Stomach (tissue), 19 donors: ENCODE measurements at places on chromosomes 1 and 21. TPM values are rescaled to one million over a fixed set of nuclear protein-coding genes. Genes with fewer than 3 reads are reported as not detected.

DNA sequence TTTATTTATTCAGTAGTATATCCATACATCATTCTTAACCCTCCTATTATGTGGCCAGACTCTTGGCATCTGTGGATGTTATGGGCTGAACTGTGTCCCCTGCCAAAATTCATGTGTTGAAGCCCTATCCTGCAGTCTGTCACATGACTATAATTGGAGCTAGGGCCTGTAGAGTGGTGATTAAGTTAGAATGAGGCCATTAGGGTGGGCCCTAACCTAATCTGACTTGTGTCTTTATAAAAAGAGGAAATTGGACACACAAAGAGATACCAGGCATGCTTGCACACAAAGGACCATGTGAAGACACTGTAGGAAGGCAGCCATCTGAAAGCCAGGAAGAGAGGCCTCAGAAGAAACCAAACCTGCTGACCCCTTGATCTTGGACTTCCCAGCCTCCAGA is 6.6 kb downstream of the ZMYND12 start:
- DNase-seq = no peak

- peak; percentile 49 for DNase-seq
Observed at GRCh38 chr1:153577624-153578051, 12.0 kb upstream of the S100A2 start.

GRCh38 chr1:10187026-10187334 is 23.4 kb upstream of the KIF1B start:
- DNase-seq = no peak

- DNase-seq = no peak
Observed at GRCh38 chr1:228009828-228010775, 3.3 kb downstream of the WNT3A start.

GRCh38 chr1:202018468-202019234 is 8.3 kb downstream of the ELF3 start:
- peak; percentile 93 for DNase-seq

DNA sequence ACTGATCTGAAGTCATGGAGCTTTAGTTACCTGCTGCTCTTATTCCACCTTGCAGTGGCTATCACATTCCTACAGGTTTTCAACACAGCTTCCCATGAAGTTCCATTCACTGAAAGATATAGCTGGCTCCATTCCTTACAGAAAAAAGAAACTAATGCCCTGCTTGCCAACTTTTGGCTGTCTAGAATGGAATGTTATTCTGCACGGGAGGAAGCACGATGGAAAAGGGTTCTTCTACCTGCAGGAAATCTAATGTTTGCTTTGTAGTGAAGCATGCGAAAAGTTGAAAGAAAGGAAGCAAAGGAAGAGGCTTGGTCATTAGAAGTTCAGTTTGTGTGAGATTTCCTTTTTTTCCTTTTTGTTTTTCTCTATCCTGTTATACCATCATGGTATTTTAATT is 32.6 kb downstream of the GIPC2 start:
- no peak for DNase-seq

GRCh38 chr1:20589331-20590278 is 708 bp downstream of the CDA start:
- no peak for DNase-seq

GRCh38 chr1:229709500-229710013 is 83.5 kb downstream of the URB2 start:
- DNase-seq = no peak

GRCh38 chr21:16709866-16710550 is 802.8 kb upstream of the CXADR start:
- DNase-seq = no peak

DNA sequence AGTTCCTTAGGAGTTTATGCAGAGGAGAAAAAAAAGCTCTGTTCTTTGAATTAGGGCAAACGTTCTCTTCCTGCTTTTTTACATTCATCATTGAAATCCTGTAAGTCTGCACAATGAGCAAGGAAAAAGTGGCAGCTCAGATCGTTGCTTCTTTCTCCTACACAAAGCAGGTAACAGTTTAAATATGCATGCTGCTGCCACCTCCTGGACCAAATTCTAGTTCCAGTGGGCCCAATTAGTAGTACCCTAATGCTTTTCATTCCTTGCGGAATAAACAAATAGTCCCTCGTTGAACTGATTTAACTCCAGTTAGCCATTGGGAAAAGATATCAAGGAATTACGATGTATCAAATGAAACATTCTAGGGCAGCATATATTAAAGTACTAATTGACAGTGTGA is 20.1 kb downstream of the YTHDF2 start:
- no peak for DNase-seq

DNA sequence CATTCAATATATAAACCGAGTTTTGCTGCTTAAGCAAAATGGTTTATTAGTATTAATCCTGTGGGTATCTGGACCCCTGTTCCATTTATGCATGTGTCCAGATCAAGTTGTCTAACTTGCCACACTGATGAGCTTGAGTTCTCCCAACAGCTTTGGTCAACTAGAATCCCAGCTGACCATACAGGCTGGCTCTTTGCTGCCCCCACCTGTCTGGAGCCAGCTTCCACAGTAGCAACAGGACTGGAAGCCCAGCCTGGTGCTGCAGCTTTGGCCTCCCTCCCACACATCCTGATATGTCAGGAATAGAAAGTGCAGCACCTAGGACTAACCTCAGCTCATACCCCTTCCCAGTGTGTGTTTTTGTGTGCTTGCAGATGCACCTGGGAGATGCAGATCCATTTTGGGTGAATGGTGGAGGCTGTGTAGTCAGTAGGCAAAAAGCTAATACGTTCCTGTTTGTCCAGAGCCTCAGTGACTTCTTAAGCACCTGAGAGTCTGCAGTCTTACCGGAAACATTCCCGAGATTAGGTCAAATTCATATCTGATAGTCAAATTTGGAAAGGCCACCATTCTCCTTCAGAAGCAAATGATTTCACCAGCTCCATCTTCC is 40.9 kb upstream of the BEND5 start:
- peak; percentile 71 for DNase-seq

DNA sequence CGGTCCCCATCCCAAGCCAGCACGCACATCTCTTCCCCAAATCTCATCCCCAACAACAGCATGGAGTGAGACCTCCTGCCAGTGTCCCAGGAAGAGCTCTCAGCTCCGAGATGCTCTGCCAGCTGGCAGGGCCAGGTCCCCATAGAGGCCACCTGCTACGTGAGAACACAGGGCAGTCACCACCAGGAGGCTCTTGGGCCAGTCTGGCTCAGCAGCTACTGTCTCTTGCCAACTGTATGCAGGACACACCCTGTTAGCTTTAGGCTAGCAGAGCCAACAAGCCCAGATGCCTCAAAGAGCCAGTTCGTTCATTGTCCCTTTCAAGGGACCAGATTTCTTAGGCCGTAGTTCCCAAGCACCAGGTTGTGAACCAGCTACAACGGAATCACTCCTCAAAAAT is 36.9 kb downstream of the FBXO2 start:
- no peak for DNase-seq

DNA sequence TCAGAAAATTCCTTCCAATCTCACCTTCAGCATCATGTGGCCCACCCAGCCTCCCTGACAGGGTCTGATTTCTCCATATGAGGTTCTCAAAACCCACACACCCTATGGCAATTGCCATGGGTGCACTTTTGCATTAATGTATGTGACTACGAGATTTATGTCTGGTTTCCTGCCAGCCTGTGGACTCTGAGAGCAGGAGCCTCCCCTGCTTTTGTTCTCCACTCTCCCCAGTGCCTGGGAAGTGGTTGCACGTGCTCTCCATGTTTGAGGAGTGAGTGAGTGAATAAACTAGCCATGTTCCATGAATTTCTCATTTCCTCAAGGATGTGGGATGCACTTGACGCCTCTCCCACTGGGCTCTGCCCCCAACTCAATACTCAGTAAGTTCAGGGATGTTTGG is 91.2 kb downstream of the ACTL8 start:
- no peak for DNase-seq

- no peak for DNase-seq
Observed at GRCh38 chr1:61047061-61047460, 35.3 kb upstream of the NFIA start.

- no peak for DNase-seq
Observed at GRCh38 chr1:156430303-156430702, 61.3 kb downstream of the RHBG start.

- DNase-seq = no peak
Observed at GRCh38 chr21:15686506-15686905, 43.3 kb upstream of the USP25 start.

GRCh38 chr1:62229468-62229867 is 34.8 kb downstream of the L1TD1 start:
- no peak for DNase-seq

DNA sequence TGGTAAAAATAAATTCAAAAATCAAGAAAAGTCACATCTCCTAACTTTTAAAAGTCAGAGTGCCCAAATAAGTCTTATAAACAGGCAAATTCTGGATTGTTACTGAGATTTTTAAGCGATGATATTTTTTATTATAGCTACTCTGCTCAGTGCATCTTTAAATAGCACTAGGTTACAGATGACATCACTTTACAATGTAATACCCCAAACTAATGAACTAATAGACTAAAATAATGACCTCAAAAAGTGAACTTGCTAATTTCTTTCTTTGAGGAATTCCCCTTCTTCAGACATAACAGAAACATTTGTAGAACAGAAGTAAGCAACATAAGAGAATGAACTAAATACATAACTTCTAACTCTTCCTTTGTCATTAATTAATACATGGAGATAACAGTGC is 33.0 kb upstream of the ACTA1 start:
- DNase-seq = no peak

- no peak for DNase-seq
Observed at GRCh38 chr1:55826381-55827080, 611.4 kb upstream of the USP24 start.

- DNase-seq = no peak
Observed at GRCh38 chr21:36127977-36128376, 6.9 kb upstream of the CBR3 start.

GRCh38 chr1:183546427-183546826 is 43.8 kb downstream of the NCF2 start:
- DNase-seq = no peak

- DNase-seq = no peak
Observed at GRCh38 chr1:14650951-14651350, 52.5 kb downstream of the KAZN start.

DNA sequence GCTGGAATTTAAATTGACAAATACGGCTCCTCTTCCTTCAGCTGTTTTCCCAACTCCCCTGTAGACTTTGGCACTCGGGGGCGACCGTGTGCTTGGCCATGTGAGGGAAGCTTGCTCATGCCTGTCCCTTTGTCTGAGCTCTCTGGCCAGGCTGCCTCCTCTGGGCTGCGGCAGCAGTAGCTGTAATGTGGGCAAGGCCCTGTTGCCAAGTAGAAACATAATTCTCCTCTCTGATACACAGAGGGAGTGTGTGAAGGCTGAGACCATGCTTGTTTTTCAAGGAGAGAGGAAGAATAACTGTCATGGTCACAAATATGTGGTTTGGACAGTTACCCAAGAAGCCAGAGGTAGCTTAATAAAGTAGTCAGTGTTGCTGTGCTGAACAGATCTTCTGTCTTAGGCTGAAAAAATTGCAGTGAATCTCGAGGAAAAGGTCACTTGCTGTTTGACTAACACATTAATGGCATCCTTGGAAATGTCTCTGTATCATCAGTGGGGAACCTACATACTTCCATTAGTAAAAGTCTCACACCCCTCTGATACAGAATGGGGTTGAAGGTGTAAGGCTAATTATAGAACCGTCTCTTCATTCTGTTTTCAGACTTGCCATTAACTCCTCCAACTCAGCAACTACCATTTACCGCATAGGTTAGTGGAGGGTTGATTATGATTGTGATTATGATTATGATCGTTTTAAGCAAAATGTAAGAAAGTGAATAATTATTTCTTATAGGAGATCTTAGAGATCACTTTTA is 94.6 kb downstream of the TGFB2 start:
- no peak for DNase-seq

DNA sequence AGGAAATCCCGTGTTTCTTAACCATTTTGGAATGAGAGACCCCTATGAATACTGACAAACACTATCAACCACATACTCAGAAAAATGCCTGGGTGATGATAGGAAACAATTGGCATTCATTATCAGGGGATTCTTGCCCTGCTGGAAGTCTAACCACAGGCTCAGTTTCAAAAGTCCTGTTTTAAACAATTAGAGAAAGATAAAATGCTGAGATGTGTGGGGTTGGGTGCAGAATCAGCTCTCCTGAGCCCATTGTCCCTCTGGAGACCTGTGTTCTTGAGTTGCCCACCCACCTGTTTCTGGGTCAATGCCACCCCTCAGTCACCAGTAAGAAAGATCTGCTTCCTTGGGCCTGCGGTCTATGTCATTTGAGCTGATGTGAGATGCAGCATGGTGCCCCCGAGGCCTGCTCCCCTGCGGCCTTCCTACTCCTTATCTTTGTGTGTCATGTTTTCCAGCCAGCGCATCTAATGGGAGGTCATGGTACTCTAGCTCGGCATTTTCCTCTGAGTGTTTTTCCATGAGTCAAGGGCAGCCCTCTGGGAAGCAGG is 130.3 kb upstream of the PLXNA2 start:
- no peak for DNase-seq

GRCh38 chr1:147223740-147224615 is 1.2 kb downstream of the FMO5 start:
- no peak for DNase-seq

DNA sequence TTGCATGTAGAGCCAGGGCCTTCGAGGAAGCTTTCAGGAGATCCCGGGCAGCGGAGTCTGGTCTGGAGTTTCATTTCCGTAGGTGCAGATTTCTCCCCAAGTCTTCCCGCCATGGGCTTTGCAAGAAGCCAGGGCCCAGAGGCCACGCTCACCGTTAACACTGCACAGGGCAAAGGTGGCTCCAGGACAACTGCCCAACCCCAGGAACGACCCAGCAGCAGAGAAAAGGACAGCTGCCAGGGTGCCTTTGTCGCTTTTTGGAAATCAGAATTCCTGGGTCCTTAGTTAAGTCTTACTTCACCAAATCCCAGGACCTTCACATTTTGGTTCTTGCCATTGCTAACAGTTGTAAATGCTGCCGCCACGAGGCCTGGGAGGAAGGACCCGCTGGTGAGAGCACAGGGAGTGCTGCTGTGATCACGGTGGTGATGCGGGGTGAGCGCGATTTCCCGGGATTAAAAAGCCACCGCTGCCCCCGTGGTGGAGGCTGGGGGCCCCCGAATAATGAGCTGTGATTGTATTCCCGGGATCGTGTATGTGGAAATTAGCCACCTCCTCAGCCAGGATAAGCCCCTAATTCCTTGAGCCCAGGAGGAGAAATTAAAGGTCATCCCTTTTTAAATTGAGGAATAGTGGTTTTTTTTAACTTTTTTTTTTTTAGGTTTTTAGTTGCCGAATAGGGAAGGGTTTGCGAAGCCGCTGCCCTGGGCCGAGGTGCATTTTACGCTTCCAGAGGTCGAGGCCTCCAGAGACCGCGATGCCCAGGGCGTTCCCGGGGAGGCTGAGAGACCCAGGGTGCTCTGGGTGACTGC is 8.2 kb downstream of the SIM2 start:
- no peak for DNase-seq

The SMIM1 gene
- not detected for total RNA-seq

The RER1 gene
- 73.5 TPM for total RNA-seq

The ITGB2 gene
- 7.6 TPM for total RNA-seq

The SNX7 gene
- 30.9 TPM for total RNA-seq

The CD58 gene
- total RNA-seq = 3.1 TPM

The RHD gene
- total RNA-seq = 0.18 TPM

The CFHR5 gene
- not detected for total RNA-seq

The TNFRSF1B gene
- total RNA-seq = 14.9 TPM

The SLC45A3 gene
- 23.3 TPM for total RNA-seq

The SLAMF9 gene
- total RNA-seq = not detected

The DDR2 gene
- 117 TPM for total RNA-seq

The ATG4C gene
- 8.4 TPM for total RNA-seq

The NHLH1 gene
- total RNA-seq = not detected

The BLACAT1 gene
- not detected for total RNA-seq

The KLHDC7A gene
- total RNA-seq = 0.29 TPM

The PGLYRP3 gene
- not detected for total RNA-seq

The PRKACB gene
- total RNA-seq = 44.6 TPM

The GJA4 gene
- not detected for total RNA-seq

The CD101 gene
- 1.7 TPM for total RNA-seq

The PARP1 gene
- total RNA-seq = 54.5 TPM
